ENCODE measurements at places on chromosomes 2 and 18.

GRCh38 chr2:51812138-51812866 lies 780.4 kb upstream of the NRXN1 start:
- DNase-seq: no peak

GRCh38 chr2:140604788-140605187 lies 1526.0 kb downstream of the LRP1B start:
- DNase-seq: no peak

DNA sequence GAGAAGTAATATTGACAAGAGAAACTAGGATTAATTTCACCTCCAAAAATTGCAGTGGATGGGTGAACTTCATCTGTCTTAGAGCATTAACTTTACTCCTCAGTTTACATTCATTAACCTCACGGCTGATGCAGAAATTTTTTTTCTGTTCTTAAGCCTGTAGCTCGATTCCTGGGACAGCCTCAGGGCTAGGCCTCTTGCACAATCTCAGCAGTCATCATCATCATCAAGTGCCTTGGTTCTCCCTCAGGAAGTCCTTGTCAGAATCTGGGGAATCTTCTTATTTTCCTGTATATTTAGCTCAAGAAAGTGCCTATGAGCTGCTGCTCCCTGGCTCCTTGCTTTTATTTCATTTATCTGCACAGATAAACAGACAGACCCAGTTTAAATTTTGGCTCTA lies 1272.2 kb upstream of the LRRTM1 start:
- no peak for DNase-seq

DNA sequence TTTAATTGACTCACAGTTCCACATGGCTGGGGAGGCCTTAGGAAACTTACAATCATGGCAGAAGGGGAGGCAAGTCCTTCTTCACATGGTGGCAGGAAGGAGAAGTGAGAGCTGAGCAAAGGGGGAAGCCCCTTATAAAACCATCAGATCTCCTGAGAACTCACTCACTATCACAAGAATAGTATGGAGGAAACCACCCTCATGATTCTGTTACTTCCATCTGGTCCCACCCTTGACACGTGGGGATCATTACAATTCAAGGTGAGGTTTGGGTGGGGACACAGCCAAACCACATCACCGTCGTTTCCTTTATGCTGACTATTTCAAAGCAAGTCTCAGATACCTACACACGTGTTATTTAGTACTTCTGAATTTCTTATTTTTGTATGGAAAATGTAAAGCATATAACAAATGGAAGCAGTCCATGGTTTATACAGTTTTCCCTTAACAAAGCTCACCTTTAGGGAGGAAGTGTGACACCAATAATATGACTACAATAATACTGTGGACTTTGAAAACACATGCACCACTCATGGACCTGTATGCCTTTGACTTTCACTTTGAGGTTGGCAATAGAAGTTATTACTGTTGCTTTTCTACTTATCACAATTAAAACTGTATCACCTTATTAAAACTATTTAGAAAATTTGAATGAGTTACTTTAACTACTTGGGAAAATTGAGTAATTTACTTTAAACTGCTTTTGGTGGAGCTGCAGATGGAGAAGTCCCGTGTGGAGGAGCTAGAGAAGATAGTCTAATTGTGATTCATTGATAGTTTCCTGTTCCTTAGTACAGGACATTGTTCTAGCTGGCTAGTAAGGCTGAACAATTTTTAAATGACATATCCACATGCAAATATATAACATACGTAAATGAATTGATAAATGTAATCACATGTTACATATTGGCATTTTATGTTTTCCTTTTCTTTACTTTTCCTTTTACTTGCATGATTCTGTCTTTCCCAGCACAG lies 37.3 kb downstream of the MTCL1 start:
- DNase-seq: no peak

DNA sequence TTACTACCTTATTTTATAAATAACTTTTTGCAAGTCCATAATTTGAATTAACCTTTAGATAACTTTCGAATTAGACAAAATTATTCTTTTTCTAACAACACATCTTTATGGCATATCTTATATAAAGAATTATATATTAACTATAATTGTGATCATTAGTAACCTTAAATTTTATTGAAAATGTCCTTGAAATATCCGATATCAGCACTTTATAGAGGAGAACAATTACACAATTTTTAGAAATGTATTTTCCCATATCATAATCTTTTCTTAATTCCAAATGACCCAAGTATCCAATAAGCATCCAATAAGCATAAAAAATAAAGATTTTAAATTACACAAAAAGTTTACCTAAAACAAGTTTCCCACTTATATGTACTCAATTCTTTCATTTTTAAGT lies 7.3 kb upstream of the GCC2 start:
- DNase-seq: no peak

GRCh38 chr2:190627448-190628412 lies 21.2 kb upstream of the NAB1 start:
- peak; percentile 31 for DNase-seq

- DNase-seq: no peak
These were observed 101.2 kb upstream of the ASB18 start for GRCh38 chr2:236365258-236366048.

GRCh38 chr2:151174127-151174526 lies 87.5 kb downstream of the RBM43 start:
- DNase-seq: no peak

- DNase-seq: no peak
These were observed 7.9 kb upstream of the SIGLEC15 start for GRCh38 chr18:45817543-45817942.
